NCI-H526 treated with DMSO at 0.1 percent for 48 hours (cell line): ENCODE measurements at places on chromosomes 12 and 14.

DNA sequence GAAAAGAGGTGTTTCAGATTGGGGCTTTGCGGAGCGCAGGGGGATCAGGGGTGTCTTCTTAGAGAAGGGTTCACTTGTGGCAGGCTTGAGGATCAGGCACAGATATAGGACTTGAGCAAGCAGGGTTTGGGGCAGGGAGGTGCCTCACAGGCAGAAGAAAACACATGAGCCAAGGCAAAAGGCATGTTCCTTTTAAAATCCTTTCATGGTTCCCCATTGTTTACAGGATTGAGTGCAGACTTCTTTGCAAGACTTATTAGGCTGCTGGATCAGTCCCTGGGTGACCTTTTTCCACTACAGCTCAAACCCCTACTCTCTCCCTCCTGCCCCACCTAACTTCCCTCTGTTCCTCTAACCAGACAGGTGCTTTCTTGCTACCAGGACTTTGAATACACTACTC is 19.7 kb downstream of the HSPB8 start:
- DNase-seq: no peak

DNA sequence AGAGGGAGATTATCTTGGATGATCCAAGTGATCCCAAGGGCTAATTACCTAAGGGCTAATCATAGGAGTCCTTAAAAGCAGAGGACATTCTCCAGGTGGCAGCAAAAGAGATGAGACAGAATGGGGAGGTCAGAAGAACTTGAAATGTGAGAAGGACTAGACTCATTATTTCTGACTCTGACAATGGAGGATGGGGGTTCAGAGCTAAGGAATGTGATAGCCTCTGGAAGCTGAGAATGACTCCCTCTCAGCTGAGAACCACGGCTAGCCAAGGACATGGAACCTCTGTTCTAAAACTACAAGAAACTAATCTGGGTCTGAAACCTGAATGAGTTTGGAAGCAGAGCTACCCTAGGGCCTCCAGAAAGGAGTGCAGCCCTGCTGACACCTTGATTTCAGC is 35.6 kb upstream of the ANKS1B start:
- no peak for DNase-seq

DNA sequence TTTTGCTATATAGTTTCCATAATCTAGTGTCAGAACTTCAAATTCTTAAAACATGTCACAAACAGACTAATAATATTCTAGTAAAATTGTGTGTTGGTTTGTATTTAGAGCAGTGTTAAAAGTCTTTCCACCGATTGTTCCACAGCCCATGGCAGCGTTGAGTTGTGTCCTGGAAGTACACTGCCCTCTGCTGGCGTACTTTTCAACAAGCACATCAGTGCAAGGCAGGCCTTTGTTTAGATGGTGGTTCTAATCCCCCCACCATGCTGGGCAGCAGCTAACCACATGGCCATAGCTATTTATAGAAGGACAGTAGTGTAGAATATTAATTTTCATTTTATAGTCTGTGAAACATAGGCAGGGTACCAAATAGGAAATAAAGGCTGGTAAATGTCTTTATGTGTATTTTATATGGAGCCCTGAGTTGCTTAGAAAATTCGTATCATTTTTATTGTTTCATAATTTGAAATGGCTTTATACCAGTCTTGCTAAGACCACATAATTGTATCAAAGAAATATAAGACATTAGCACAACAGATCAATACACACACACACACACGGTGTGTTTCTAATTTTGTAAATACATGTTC is 235.4 kb downstream of the SEC23A start:
- DNase-seq: peak; percentile 61

DNA sequence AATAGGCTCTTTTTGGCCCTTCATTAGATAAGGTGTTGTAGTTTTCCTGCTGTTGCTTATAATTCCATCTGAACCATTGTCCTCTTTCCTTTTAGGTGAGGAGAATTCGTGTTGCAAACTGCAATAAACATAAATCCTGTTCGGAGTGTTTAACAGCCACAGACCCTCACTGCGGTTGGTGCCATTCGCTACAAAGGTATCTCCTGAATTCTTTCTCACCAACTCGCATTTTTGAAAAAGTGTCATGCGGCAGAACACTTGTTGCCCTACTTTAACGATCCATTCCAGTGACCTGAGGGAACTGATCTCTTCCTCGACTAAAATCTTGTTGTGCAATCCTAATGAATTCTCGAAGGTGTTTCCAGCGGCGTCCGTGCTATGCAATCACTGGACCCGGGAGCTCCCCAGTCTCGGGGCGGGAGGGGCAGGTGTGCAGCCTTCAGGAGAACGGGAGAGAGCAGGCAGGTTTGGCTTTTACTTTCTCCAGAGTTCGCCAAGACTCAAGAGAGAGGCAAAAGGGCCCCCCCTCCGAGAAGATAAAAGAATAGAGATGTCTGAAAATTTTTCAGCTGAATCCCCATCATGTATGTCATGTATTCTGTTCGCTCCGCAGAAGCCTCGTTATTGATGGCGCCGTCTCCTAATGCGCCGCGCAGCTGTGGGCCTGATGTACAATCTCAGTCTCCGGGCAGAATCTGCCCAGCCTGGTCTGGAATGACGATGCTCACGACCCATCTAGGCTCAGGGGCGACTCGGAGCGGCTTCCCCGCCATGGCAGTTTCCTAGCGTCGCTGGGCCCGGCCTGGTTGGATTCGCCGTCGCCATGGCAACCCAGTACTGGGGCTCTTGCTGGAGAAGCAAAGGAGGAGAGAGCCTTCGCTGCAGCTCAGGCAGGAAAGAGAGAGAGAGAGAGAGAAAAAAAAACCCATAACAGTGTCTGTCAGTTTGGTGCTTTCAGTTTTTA is 38.2 kb downstream of the PLXNC1 start:
- DNase-seq: peak; percentile 42

- DNase-seq: no peak
These were observed 10.1 kb downstream of the KRT77 start for GRCh38 chr12:52693261-52693660.

DNA sequence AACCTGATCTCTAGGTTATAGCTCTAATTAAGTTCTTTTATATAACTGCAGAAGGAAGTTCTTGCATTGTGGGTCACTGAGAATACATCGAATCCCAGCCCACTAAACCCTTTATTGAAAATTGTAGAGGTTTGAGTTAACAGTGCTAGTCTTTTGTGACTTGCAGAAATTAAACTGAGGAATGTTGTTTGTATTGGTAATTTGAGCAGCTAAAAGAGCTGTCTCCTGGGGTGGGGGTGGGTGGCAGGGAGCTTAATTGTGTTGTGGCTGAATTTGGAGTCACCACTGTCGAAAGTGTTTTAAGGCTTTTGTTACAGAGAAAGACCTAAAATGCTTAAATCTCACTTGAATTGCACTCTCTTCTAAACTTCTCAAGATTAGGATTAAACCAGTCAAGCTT is 3.2 kb upstream of the COX8C start:
- no peak for DNase-seq

DNA sequence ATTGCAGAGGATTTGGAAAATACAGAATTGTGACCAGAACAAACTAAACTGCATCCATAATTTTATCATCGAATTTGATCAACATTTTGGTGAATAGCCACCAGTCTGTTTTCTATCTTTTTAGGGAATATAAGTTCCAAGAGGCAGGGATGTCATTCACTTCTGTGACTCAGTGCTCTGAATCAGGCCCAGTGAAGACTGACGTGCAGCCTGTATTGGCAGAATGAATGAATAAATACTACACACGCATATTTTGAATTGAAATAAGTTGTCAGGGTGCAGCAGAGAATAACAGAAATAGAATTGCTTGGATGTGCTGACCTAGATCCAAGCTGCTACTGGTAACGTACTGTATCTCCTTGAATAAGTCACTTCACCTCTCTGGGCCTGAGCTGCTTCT is 1.3 kb upstream of the EMP1 start:
- no peak for DNase-seq

DNA sequence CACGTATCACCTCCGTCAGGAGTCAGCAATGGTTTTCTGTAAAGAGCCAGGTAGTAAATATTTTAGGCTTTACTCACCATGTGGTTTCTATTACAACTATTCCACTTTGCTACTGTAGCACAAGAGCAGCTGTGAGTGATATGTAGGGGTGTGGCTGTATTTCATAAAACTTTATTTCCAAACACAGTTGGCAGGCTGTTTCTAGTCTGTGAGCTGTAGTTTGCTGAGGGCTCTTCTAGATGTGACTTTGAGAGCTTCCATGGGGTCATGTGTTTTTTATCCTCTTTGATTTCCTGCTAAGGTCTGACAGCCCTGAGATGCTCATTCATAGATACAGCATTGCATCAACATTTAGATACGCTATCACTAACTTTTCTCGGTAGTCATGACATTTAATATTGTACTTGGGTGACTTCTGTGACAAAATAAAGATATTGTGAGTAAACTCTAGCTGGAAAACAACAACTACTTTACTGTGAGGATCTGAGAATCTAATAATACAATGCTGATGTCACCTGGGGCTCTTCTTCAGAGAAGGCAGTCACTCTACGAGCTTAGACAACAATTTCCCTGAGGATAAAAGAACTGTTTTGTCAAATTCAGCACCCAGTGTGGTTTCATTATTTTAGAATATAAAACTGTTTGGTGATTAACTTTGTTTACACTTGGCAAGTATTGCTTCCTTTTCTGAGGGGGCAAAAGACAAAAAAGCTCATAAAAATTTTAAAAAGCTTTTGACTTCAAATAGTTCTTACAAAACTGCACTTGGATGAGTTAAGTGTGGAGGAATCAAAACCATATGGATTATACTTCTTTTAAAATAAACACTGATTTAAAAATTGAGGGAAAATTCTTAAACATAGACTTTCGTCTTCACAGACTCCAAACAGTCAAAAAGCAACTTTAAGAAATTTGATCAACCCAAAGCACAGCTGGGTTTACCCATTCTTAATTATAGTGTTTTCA is 231.2 kb upstream of the DCN start:
- no peak for DNase-seq

DNA sequence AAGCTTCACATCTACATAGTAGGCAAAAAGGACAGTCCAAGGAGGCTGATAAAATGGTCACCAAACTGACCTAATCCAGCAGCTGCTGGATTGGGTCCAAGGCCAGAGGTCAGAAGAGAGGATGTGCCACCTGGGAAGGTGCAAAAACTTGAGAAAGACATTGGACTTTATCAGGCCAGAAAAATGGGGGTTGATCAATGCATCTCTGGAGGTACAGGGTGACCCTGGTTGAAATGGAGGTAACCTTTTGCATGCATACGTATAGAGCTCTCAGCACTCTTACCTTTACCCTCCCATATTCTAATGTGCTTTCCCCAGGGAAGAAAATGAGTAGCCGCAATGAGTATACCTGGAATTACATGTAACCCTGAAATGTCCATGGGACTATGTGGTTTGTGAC is 16.0 kb downstream of the BTG1 start:
- DNase-seq: no peak

GRCh38 chr12:71726548-71726947 is 28.1 kb upstream of the RAB21 start:
- DNase-seq: no peak

GRCh38 chr14:102923925-102924486 is 1.5 kb downstream of the AMN start:
- DNase-seq: no peak
